ENCODE measurements at places on chromosomes 2 and 18.

DNA sequence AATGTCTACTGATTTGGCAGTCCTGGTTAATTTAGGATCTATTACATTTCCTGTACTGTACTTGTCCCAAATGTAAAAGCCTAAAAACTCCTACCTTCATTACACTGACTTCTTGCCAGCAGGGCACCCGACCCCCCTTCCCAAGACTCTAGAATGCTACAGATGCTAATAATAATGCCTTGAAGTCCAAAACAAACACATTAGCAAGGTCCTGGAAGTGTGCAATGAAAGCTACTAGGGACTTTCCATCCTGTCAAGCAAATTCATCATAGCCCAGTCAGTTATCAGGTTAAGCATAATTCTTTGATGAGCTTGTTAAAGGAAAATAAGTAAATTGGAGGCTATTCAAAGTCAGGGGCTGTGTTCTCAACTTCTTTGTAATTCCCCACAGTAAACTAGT, 115.3 kb upstream of the RBBP8 start:
- no peak for DNase-seq

DNA sequence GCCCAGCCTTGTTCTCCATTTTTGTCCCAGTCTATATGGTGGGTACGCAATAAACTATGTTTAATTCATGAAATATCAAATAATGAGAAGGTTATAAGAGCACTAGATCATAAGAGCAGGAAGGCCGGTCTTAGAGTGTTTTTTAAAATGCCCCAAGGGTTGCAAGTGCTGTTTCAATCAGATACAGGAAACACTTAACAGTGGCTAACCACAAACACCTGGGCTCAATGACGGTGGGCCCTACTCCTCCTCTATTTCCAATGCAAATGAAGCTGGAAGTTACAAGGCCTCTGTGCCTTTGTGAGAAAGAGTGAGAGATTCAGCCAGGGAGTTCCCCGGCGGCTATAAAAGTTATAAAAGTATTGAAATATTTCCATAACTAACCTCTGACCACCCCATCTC, 18.9 kb upstream of the WDR33 start:
- DNase-seq, result no peak

- no peak for DNase-seq
Measured at GRCh38 chr2:233119806-233120205, 59.7 kb downstream of the INPP5D start.

- no peak for DNase-seq
Measured at GRCh38 chr2:25602333-25602723, 71.0 kb downstream of the DTNB start.

- DNase-seq, result peak; percentile 78
Measured at GRCh38 chr2:64831134-64831976, 157.8 kb upstream of the SLC1A4 start.

GRCh38 chr2:119541476-119541875, 2.8 kb upstream of the CFAP221 start:
- DNase-seq, result no peak

DNA sequence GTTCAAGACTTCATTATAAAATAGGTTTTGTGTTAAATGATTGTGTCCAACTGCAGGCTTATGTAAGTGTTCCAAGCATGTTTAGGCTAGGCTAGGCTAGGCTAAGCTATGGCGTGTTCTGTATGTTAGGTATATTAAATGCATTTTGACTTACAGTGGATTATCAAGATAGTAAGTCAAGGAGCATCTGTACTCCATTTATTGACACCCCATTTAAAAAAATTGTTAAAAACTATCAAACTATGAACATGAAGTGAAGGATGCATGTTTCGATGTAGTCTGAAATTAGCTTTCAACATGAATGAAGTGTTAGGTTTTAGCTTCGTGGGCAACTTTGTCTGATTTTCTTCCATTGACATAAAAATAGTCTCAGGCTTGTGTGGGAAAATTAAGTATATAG, 290.5 kb downstream of the PARD3B start:
- DNase-seq, result no peak

DNA sequence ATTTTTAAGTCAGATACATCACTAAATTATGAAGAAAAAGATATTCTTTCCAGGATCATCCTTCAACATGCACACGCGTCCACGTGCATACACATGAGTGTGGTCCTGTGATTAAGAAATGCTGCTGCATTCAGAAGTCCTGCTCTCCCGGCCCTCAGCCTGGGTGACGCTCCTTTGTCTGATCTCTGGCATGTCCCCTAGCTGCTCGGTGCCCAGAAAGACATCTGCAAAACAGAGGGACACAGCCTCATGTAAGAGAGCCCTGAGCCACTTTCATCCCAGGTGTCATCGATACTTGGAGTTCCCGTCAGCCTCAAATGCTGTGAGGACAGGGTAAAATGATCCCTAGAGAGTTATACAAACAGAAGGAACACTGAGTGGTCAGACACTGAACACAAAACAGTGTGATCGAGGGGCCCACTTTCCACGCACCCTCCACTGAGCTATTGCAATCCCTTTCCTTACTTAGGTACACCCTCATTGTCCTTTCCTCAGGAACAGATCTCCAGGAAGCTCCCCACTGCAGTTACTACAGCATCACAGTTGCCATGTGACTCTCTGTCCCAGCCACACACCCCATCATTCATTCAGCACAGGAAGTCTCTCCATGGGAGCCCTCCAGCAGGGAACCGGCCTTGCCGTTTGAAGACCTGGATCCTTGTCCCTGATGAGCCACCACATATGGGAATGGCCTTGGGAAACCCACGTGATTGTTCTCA, 32.1 kb downstream of the CRACDL start:
- no peak for DNase-seq

- no peak for DNase-seq
Measured at GRCh38 chr2:61318553-61318952, 152.3 kb downstream of the USP34 start.

- no peak for DNase-seq
Measured at GRCh38 chr18:74351354-74351753, 35.7 kb downstream of the C18orf63 start.

GRCh38 chr18:65725251-65726050, 25.4 kb upstream of the CDH7 start:
- DNase-seq, result no peak

All from stimulated activated CD4-positive, alpha-beta T cell treated with anti-CD3 and anti-CD28 coated beads, Interleukin-15, amount 100 ng/mL, for 1 hour (primary cell).